Activated gamma-delta T cell treated with anti-CD3 and anti-CD28 coated beads, Interleukin-2, amount 50 U/mL, for 16 hours (primary cell): ENCODE measurements at places on chromosomes 2 and 18.

GRCh38 chr18:35494251-35495220, 3.2 kb downstream of the INO80C start:
- no peak for DNase-seq

DNA sequence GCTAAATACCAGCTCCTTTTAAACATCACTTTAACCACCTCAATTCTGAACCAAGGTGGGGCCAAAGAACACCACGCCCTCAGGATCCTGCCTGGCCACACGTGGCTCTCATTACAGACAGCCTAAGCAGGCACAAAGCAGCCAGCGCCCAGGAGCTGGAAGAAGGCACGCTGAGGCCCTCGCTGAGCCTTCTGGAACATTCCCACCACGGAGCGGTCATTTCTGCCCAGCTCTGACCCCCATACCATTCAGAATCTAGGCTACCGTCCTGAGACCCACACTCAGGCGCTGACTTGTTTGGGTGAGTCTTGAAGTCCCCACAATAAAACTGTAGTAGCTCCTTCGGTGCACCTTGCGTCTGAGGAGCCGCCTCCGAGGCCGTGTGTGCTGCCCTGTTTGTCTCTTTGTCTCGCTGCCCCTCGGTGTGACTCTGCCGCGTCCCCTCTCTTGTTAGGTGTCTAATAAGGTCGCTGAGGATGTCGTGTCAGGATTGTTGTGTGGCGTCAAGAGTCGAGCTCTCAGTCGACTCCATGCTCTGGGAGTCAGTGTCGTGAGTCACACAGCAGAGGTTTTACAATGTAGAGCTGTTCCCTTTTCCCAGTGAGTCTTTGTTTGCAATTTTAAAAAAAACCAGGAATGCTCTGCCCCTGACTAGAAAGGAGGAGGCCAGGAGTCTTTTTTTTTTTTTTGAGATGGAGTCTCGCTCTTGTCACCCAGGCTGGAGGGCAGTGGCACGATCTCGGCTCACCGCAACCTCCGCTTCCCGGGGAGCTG, 242.4 kb downstream of the KLHL29 start:
- DNase-seq = no peak

DNA sequence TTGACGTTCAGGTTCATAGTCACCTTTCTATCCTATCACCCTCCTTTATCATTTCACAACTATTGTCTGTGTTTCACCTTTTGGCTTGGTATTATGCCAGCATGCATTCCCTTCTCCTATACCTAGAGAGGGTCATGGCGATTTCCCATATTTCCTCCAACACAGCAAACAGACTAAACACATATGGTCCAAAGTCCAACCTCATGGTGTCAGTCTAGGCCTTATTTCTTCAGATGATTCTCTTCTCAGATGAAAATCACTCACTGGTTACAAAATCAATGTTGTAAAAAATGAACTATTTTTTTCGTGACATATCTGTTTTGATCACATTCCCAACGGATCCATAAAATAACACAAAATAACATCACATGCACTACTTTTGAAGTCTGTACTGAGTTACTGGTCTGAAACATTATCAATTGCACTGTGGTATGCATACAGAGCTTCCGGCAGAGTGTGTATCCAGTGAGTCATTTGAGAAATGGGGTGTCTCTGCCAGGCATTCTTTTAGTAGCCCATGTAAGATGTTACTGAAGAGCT, 204.8 kb upstream of the GALNT5 start:
- no peak for DNase-seq

DNA sequence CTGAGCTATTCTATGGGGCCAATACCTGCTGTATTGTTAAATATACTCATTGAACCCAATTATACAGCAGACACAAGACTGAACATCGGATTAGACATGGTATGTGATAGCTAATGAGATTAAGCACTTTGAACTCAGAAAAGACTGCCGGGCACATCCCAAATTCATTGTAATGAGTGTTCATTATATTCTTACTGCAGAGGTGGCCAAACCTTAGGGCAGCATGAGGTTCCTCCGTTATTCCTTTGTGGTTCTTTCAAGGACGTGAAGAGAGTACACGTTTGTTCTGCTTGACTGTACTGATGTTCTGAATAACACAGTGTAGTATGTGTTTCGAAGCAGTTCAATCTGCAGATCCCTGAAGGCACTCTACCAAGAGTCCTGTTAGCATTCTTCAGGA, 78.4 kb downstream of the KIF5C start:
- no peak for DNase-seq

- no peak for DNase-seq
Measured at GRCh38 chr2:156452971-156453370, 16.8 kb downstream of the GPD2 start.

- DNase-seq = no peak
Measured at GRCh38 chr2:18545384-18545783, 15.1 kb downstream of the RDH14 start.
